RWPE1 (cell line): ENCODE measurements at places on chromosomes 1 and 21.
A peak's percentile ranks its signal among the peaks of the same experiment; 100 is the strongest.

- DNase-seq, result no peak
Measured at GRCh38 chr1:172900376-172900997, 150.3 kb downstream of the TNFSF18 start.

DNA sequence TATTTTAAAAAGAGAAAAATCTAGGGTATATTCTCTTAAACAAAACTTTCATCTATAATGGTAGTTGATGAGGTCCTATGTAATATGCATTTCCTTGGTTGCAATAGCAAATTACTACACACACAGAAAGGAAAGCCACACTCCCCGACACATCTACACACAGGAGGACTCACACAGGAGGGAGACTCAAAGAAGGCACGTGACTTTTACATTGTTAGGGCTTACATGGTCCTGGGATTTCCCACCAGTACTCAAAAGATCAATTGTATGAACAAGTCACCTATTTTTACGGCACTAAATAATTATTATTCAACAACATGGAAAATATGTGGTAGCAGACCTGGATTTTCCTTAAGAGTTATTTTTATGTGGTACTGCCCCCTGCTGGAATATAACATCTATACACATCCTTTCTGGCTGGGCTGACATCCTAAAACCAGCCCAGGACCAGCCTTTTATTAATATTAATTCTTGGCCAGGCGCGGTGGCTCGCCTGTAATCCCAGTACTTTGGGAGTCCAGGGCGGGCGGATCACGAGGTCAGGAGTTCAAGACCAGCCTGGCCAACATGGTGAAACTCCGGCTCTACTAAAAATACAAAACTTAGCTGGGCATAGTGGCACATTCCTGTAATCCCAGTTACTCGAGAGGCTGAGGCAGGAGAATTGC, 33.9 kb upstream of the LGALS8 start:
- peak; percentile 53 for DNase-seq

GRCh38 chr1:170530972-170531757, 801 bp upstream of the GORAB start:
- peak; percentile 40 for DNase-seq

DNA sequence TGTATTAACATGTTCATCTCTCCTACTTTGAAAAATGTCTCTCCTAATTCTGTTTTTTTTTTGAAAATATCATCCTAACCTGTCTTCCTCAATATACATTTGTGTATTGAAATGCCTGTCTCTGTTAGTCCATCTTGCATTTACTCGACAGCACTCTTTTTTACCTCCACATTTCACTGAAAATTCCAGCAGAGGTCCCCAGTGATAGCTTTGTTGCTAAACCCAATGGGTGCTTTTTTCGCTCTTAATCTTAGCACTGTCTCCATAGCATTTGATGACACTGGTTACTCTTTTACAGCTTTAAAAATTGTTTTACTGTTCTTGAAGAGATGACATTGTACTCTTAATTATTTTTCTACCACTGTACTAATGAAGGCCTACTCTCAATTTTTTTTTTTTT, 10.8 kb downstream of the OSBPL9 start:
- peak; percentile 50 for DNase-seq

GRCh38 chr1:24465638-24466037, 37.0 kb upstream of the RCAN3 start:
- DNase-seq, result no peak

- DNase-seq, result peak; percentile 5
Measured at GRCh38 chr1:67211589-67212563, 45.6 kb downstream of the IL23R start.

- no peak for DNase-seq
Measured at GRCh38 chr1:30909365-30910068, 959 bp upstream of the SDC3 start.

- DNase-seq, result no peak
Measured at GRCh38 chr1:41708332-41708731, 210.4 kb downstream of the HIVEP3 start.

GRCh38 chr1:39846796-39847195, 36.5 kb downstream of the TRIT1 start:
- no peak for DNase-seq

DNA sequence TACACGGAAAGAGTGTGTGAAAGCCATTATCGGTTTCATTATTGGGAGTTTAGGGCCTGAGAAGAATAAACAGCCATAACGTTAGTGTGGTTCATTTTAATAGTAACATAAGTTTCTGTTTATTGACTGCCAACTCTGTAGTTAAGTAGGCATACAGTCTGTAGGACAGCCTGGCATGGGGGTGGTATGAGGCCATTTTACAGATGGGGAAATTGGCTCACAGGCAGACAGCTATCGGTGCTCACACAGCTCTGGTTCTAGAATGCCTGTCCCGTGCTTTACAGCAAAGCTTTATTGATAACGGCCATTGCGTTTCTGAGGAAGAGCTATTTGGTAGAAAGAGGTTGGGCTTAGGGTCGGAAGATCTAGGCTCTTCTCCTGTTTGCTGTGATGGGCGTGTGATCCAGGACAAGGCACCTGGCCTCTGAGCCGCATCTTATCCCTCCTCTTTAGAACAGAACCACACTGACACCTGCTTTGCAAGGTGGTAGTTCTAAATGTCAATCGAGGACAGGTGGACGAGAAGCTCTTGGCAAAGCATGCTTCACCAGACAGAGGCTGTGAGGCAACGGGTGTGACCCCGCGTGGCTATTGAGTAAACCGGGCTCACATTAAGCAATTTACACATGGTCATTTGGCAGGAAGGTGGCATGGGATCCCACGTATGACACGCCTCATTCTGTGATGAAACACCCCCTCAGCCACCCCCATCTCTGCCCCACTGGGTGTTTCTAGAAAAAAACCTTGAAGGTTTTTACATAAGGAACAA, 14.9 kb downstream of the ETS2 start:
- DNase-seq, result no peak

GRCh38 chr1:234610666-234611224, 767 bp upstream of the IRF2BP2 start:
- DNase-seq, result peak; percentile 89

DNA sequence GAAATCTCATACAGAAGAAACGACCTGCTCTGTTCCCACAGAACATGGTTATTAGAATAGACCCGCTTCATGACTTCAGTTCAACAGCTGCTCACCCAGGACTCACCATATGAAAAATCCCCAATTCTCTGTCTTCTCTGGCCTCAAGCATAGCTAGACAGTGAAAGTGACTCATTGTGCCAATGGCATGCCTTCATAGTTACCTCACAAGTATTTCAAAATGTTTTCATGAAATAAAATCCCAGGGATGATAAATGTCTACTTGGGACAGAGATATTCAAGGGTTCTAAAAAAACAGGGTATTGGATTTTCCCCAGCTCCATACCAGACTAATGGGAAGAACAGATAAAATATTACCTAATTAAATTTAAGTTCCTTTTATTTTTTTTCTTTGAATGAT, 82.3 kb downstream of the NOTCH2 start:
- DNase-seq, result peak; percentile 63

- DNase-seq, result peak; percentile 61
Measured at GRCh38 chr1:9292361-9293240, at the start of gene SPSB1. SPSB1 (plus strand) TSS chr1:9292894; CDS start chr1:9355892, 62,998 bp downstream.

- DNase-seq, result no peak
Measured at GRCh38 chr1:8563944-8564537, 246.1 kb downstream of the SLC45A1 start.

- DNase-seq, result no peak
Measured at GRCh38 chr21:38911484-38912101, 105.9 kb downstream of the ETS2 start.

DNA sequence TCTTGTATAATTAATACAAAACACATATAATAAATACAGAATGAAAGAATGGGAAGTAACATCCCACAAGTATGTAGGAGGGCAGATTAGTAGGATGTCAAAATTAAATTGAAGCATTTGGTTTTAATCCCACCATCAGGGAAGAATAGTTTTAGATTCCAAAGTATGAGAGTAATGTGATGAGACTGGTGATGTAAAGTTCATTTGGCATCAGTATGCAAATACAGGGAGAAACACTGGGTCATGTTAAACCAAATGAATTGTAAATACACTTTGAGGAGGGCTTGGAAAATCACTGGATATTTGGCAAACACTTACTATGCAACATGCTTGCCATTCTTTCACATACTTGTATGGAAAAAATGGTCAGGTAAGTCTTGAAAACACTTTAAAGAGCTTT, 358.8 kb downstream of the DPYD start:
- DNase-seq, result no peak

- peak; percentile 30 for DNase-seq
Measured at GRCh38 chr1:87329051-87329525, 408 bp downstream of the LMO4 start.

DNA sequence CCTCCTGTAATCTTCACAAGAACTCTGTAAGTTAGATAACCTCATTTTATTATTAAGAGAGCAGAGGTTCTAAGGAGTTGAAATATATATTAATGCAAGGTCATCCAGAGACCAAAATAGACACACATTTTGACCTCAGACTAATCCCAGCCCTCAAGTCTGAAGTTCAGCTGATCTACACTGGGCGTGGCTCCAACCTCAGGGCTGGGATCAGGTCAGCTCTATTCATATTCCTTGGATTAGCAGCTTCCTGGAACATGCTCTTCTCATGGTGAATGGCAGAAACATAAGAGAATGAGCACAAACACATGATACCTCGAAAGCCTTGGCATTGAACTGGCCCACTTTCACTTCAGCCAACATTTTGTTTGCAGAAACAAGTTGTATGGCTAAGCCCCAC, 200.8 kb upstream of the ST6GALNAC5 start:
- no peak for DNase-seq

DNA sequence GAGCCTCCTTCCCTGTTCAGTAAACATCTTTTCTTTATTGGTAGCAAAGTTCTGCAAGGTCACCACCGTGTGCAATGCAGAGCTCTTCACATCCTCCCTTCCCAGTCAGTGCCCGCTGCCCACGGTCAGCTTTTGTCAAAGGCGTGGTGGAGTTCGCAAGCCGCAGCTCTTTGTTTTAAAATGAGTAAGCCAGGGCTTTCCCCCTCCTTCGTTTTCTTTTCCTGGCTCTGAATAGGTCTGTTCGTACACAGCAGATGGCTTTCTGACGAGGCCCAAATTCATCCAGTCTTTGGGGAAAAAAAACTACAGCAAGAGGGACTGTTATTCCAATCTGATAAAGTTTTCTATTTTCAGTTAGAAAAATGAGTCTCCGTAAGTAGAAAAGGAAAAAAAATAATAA, 153.2 kb downstream of the LRIG2 start:
- no peak for DNase-seq

- DNase-seq, result no peak
Measured at GRCh38 chr1:24912376-24913273, 17.5 kb downstream of the RUNX3 start.

- DNase-seq, result no peak
Measured at GRCh38 chr1:179745131-179745611, 2.1 kb downstream of the FAM163A start.

DNA sequence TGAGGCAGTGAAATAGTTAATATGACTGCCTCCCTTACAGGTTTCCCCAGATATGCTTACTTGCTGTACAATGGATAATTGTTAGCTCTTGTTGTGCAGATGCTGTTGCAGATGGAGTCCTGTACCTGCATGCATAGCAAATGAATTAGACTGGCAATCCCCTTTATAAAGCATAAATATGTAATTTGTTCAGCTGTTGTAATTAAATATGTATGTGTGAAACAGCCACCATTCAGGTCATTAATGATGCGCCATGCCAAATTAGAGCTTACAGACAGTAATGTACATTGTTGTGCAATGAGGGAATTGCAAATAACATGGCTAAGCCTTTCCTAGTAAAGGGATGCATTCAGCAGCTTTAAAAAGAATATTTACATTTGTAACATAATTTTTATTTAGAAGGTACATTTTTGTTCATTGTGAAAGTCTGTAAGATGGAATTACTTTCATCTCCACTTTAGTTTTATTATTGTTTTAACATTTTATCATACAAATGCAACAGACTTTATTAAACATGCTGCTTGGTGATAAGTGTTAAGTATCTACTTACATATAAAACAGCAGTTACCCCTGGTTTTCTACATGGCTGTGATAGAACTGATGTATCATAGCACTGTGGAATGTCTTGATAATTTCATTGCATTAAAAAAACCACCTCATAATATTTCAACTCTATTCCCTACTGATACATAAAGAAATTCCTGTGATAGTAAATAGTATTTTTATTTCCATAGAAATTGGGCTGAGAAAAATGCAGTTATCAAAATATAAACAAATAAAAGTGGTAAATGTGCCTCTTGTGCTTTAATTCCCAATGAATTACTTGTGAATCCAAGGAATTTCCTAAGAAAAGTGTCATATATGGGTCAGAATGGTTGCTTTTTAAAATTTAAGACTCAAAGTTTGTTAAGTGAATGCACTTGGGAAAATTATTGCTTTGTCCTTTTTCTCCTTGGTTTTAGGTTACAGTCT, 99.0 kb downstream of the NFIA start:
- DNase-seq, result no peak
